ENCODE measurements at places on chromosomes 3 and 15. TPM values are rescaled to one million over a fixed set of nuclear protein-coding genes. Genes with fewer than 3 reads are reported as not detected.
A peak's percentile ranks its signal among the peaks of the same experiment; 100 is the strongest.

DNA sequence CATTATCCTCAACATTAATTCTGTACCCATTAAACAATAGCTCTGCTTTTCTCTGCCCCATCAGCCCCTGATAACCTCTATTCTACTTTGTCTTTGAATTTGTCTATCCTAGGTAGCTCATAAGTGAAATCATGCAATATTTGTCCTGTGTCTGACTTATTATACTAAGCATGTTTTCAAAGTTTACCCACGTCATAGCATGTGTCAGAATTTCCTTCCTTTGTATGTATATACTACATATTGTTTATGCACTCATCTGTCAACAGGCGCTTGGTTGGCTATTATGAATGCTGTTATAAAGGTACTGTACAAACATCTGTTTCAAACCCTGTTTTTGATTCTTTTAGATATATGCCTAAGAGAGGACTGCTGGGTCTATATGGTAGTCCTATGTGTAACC, 18.2 kb downstream of the CSNK1G1 start:
- H3K27ac ChIP-seq: no peak overlapping the region
- H3K36me3 ChIP-seq: no peaks in the 10 kb centered on the region
- H3K27me3 ChIP-seq: no peaks in the 10 kb centered on the region
- DNase-seq: no peak

- no peaks in the 10 kb centered on the region for H3K27me3 ChIP-seq
- H3K36me3 ChIP-seq: no peaks in the 10 kb centered on the region
- DNase-seq: peak; percentile 69
- no peak overlapping the region for H3K4me3 ChIP-seq
- H3K4me1 ChIP-seq: no peaks in the 10 kb centered on the region
These were observed 45.9 kb downstream of the POLR2M start for GRCh38 chr15:57752436-57752835.

DNA sequence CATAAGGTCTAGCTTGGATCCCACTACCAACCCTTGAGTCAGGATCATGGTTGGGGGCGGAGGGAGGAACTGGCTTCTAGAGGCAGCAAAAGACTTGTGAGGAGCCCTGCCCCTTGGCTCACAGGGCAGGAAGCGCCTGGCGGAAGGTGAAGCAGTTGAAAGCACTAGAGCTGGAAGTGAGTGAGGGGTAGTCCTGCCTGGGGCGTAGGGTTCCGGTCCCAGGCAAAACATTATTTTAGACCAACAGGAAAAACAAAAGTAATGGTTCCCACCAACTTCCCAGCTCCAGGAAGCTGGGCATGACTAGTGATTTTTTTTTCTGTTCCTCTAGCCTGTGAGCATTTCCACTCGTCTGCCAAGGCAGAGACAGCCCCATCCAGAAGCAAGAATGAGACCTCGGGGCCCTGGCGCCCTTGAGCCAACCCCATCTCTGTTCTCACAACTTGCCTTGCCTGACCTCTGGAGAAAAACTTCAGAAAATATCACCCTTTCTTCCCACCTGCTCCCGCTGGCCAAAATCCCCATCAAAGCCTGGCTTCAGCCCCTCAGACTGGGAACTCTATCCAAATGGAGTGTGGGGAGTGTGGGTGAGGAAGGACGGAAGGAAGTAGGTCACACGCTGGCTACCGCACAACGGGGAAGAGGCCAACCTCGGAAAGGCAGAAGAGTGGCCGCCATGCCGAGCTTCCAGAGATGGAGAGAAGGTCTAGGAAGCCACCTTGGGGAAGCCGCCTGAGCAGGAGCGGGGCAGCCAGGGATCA, 57.5 kb downstream of the RBPMS2 start:
- H3K36me3 ChIP-seq: no peaks in the 10 kb centered on the region
- no peaks in the 10 kb centered on the region for H3K27me3 ChIP-seq
- H3K27ac ChIP-seq: peak overlapping the region; percentile 28
- DNase-seq: no peak

The KIF15 gene
- 34.7 TPM for polyA plus RNA-seq
